SHP77 (cell line): ENCODE measurements at places on chromosomes 16 and 17.

DNA sequence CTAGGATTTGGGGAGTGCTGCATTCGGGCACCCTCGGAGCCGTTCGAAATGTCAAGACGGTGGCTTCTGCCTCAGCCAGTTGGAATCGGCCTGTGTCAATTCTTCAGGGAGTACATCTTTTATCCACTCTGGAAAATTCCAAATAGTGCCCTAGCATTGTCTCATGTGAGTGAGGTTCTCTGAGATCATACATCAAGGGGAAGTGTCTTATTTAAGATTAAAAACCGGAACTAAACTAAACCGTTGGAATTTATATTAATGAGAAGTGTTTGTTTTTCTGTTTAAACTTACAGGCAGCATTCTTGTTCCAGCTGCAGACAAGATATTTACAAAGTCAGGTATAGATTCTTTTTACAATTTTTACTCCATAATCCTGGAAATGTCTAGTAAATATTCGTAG, 56.8 kb downstream of the SLC47A1 start:
- no peak for DNase-seq

GRCh38 chr17:50710025-50710424, 2.3 kb upstream of the ANKRD40 start:
- no peak for DNase-seq

GRCh38 chr17:73248532-73248931, 13.1 kb downstream of the CPSF4L start:
- no peak for DNase-seq

DNA sequence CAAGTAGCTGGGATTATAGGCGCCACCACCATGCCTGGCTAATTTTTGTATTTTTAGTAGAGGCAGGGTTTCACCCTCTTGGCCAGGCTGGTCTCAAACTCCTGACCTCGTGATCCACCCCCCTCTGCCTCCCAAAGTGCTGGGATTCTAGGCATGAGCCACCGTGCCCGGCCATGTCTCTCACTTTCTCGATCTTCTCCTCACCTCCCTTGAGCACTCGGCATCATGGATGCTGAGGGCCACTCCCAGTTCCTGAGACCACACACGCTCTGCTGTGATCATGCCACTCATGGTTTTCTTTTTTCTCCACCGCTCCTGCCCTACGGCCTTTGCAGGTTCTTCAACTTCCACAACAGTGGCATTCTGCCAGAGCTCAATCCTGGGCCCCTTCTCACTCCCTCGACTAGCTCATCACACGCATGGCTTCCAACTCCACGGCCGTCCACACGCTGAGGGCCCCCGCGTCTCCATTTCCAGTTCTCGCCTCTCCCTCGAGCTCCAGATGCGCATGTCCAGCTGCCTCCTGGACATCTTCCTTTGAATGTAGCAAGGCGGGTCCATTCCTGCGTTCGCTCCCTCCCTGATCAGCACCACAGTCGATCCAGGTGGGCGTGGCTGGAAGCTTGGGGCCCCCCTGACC, 5.5 kb upstream of the NCBP3 start:
- no peak for DNase-seq

GRCh38 chr16:1610899-1611632, 806 bp downstream of the IFT140 start:
- peak; percentile 67 for DNase-seq

DNA sequence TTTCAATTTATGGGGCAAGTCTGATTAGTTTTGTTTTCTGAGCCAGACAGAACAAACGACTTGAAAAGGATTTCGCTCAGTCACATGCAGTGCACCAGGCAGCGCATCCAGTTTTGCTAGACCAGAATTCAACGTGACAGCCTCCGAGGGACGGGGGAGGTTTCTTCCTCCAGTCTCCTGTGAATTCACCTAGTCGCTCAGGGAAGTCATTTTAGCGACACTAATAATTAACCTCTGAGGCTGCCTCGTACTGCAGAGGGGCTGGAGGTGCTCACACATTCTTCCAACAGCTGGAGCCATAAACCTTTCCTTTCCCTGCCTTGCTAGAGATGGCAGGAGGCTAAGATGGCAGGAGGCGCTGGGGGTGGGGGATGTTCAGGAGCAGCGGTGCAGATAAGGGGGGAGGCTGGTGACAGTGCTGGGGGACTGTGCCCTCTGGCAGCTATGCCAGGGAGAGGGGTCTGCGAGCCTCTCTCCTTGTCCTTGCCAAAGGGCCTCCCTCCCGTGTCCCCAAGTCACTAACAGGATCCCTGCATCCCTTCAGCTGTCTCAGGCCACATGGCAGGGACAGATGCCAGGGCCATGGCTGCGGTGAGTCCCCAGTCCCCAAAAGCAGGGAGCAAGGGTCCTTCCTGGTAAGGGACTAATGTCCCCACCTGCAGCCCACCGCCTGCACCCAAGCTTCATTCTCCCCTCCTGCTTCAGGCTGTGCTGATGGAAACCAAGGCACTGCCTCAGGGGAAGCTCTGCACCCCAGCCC, 24.0 kb downstream of the MXRA7 start:
- DNase-seq: no peak

DNA sequence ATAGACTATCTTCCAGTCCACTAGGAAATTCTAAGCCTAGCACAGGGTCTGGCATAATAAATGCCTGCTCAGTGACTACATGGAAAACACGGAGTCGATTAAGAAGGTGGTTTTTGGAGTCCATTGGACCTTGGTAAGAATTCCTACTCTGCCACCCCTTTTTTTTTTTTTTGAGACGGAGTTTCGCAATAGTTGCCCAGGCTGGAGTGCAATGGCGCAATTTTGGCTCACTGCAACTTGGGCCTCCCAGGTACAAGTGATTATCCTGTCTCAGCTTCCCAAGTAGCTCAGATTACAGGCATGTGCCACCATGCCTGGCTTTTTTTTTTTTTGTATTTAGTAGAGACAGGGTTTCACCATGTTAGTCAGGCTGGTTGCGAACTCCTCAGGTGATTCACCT, 123.2 kb downstream of the HS3ST2 start:
- DNase-seq: no peak

DNA sequence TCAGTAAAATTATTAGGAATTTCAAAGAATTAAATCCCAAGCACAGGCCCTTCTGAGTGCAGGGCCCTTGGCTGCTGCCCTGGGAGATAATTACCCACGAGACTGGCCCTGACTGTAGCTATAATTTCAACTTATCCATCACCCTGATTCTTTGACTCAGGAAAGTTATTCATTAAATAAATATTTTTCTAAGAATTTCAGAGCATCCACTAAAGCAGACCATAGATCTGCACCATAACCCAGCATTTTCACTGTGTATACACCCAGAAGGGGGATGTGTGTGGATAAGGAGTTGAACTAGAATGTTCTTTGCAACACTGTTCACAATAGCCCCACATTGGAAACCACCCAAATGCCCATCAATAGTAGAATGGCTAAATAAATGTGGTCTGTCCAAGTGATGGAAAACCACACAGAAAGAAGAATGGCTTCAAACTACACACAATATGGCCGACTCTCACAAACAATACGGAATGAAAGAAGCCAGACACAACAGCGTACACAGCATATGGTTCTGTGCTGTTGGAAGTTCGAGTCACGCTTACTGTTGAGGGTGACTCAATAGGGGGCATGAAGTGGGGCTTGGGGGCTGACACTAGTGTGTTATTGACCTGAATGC, 33.9 kb upstream of the MEAK7 start:
- DNase-seq: no peak

GRCh38 chr17:21540502-21540901, 151.8 kb upstream of the KCNJ18 start:
- DNase-seq: no peak

- DNase-seq: no peak
These were observed 14.0 kb downstream of the MYO1D start for GRCh38 chr17:32862940-32863339.

DNA sequence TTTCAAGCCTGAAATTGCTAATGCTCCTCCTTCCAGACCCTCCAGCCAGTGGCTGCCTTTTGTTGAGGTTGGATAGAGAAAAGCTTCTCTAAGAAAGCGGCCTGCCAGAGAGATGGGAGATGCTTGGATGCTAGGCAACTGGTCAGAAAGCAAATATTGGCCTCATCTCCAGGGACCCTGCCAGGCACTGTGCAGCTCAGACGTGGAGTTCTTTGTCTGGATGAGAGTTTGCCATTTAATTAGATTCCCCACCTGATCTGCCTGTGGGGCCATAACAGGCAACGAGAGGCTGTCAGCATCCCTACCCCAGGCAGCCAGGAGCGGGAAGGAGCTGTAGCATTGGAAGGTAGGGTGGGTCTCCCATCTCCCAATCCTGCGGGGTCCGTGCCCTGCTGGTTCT, 52.7 kb downstream of the ASIC2 start:
- DNase-seq: no peak

- no peak for DNase-seq
These were observed 165.2 kb downstream of the VPS53 start for GRCh38 chr17:549177-550040.

- no peak for DNase-seq
These were observed 3.1 kb downstream of the KCNJ2 start for GRCh38 chr17:70172449-70172848.

- DNase-seq: no peak
These were observed 72.2 kb upstream of the MPHOSPH6 start for GRCh38 chr16:82242201-82242600.

GRCh38 chr16:74325641-74326040, 29.0 kb downstream of the PSMD7 start:
- no peak for DNase-seq

GRCh38 chr17:37762666-37763065, 17.8 kb upstream of the HNF1B start:
- no peak for DNase-seq

GRCh38 chr17:28392491-28392890, 13.5 kb downstream of the SLC46A1 start:
- no peak for DNase-seq

DNA sequence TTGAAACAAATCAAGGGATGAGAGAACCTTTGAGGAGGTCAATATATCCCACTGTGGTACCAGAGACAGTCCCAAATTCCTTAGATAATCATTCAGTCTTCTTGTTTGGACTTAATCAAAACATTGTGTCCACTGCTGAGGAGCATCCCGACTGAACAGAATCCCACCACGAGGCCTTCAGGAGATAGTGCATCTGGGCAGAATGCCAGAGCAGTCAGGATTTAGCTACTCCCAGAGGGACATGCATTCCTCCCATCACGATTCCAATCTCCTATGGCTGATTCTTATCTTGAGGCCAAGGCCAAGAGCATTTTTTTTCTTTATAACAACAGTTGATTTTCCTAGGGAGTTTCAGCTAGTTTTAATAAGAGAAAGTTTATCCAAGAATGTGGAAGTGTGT, 87.4 kb upstream of the COX10 start:
- DNase-seq: no peak

DNA sequence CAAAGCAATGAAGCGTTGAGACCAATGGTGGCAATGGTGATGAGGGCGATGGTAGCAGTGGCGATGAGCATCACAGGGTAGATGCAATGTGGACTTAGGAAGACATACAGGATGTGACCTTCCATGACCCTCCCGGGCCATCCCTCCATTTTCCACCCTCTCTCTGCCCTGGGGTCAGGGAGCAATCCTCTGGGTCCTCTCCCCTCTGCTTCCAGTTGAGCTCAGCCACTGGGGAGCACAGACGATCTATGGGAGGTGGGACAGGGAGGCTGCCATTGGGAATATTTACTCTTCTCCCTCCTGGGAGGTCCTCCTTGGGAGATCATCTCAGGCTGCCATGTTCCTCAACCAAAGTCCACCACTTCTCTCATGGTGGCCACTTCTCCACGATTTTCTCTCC, 260.7 kb upstream of the FOXF1 start:
- DNase-seq: no peak

DNA sequence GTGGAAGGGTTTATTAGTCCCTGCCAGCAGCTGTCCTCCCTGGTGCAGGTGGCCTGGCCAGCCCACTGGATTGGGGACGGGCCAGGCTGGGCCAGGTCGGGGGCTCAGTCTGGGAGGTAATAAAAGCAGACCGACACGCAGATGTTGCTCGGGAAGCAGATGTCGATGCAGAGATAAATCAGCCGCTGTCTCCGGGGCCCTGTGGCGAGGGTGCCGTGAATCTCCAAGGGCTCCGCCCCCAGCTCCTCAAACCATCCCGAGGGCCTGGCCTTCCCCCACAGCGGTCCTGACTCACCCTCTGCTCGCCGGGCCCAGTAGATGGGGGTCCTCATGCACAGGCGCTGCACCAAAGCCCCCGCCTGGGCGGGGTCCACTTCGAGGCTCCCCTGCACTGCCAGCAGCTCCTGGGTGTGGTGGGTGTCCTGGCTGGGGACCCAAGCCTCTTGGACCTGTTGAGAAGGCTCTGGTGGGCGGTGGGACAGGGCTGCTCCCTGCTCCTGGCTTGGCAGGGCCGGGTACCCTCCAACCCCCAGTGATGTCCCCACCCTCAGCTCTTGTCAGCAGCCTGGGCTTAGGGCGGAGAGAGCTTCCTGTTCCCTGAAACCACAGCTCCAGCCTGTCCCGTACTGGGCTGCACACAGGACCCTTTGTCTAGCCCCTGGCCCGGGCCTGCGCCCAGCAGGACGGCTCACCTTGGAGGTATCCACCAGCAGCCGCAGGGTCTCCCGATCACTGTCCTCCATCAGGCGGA, 1.2 kb downstream of the BRICD5 start:
- peak; percentile 58 for DNase-seq

GRCh38 chr17:82875407-82875856, 35.6 kb upstream of the ZNF750 start:
- DNase-seq: no peak

GRCh38 chr17:10192461-10192860, 5.9 kb downstream of the GAS7 start:
- DNase-seq: no peak

GRCh38 chr16:79257953-79258490, 342.5 kb downstream of the MAF start:
- no peak for DNase-seq

DNA sequence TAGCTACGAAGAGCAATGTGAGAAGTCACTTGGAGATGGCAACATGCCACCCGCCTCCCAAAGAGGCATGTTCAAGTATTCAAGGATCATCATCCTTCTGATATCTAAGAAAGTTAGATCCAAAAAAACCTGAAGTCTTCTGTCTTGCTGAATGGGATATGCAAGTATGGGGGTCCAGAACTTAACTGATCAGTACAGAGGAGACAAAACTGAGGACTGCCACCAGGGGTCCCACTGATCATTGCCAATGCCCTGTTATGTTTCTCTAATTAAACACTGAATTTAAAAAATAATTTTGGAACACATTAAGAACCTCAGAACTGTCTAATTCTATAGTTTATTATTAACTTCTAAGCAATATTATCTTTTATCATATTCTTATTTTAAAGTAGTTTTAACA, 99.7 kb downstream of the CDH8 start:
- DNase-seq: no peak

DNA sequence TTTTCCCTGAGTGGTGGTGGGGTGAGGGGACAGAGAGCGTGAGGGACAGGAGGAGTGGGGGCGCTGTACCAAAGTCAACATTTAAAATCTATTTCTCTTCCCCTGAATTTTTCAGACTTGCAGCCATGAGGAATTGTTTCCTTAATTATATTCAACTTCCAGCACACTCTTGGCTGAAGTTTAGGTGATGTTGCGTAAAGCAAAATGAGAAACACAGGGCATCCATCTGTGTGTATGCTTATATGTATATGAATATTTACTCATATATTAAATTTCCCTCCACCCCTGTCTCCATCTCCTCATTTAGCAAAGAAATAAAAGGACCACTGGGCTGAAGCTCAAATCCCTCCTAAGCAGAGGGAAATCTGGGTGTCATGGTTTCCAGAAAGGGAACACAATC, 218.1 kb downstream of the XYLT1 start:
- no peak for DNase-seq

- no peak for DNase-seq
These were observed 76.3 kb upstream of the AXIN2 start for GRCh38 chr17:65637786-65638185.

GRCh38 chr17:80970762-80971703, 20.6 kb upstream of the CHMP6 start:
- no peak for DNase-seq
